ENCODE measurements at places on chromosomes 5 and 9. TPM values are rescaled to one million over a fixed set of nuclear protein-coding genes. Genes with fewer than 3 reads are reported as not detected.

The CCNJL gene
- polyA plus RNA-seq: 6.6 TPM

- DNase-seq: no peak
Observed at GRCh38 chr5:169867347-169867746, 112.9 kb downstream of the INSYN2B start.

- DNase-seq: no peak
Observed at GRCh38 chr5:168274406-168274805, 17.0 kb upstream of the WWC1 start.

The MXD3 gene
- 23.1 TPM for polyA plus RNA-seq

GRCh38 chr5:180492226-180492903, 1.8 kb upstream of the CNOT6 start:
- DNase-seq: no peak

- no peak for DNase-seq
Observed at GRCh38 chr9:133685653-133686609, 49.8 kb downstream of the DBH start.

The SOWAHA gene
- 0.30 TPM for polyA plus RNA-seq

- DNase-seq: no peak
Observed at GRCh38 chr9:36276254-36276653, 18.0 kb upstream of the GNE start.

DNA sequence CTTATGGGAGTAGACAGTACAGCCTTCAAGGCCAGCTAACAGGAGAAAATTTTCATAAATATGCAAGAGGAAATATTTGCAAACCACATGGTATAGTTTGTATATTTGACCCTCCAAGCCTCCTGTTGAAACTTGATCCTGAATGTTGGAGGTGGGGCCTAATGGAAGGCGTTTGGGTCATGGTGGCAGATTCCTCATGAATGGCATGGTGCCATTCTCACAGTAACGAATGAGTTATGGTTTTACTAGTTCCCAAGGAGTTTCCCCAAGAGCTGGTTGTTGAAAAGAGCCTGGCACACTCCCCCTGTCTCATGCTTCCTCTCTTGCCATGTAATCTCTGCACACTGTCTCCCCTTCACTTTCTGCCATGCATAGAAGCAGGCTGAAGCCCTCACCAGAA, 3.3 kb upstream of the PAIP1 start:
- DNase-seq: no peak

The MAML1 gene
- 4.4 TPM for polyA plus RNA-seq

The TCF7 gene
- 2.3 TPM for polyA plus RNA-seq

DNA sequence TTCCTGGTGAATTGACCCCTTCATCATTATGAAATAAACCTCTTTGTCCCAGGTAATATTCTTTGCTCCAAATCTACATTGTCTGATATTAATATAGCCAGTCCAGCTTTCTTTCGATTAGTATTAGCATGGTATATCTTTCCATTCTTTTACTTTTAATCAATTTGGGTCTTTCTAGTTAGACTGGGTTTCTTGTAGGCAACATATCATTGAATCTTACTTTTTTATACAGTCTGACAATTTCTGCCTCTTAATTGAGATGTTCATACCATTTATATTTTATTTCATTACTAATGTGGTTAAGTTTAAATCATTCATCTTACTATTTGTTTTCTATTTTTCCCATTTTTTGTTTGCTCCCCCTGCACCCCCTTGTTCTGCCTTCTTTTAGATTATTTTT, 61.7 kb upstream of the LIFR start:
- DNase-seq: no peak

DNA sequence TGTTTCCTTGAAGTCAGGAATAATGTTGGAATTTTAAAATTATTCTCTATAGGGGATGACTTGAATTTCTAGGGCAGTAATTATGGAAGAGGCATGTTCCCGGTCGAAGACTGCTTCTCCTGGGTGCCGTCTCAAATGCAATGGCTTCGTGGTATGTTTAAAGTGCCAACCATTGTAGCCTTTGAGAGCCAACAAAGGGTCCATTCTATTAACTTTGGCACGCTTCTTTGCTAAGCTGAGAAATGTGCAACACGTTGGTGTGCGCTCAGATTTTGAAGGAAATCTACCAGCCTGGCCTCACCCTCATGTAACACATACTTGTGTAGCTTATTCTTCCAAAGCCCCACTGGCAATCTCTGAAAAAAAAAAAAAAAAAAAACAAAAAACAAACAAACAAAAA, 221.2 kb upstream of the ANKH start:
- no peak for DNase-seq

GRCh38 chr5:150511578-150512367, 3.8 kb downstream of the NDST1 start:
- peak; percentile 70 for DNase-seq

The LVRN gene
- polyA plus RNA-seq: 0.02 TPM

GRCh38 chr5:5203451-5203850, 63.3 kb downstream of the ADAMTS16 start:
- DNase-seq: no peak

DNA sequence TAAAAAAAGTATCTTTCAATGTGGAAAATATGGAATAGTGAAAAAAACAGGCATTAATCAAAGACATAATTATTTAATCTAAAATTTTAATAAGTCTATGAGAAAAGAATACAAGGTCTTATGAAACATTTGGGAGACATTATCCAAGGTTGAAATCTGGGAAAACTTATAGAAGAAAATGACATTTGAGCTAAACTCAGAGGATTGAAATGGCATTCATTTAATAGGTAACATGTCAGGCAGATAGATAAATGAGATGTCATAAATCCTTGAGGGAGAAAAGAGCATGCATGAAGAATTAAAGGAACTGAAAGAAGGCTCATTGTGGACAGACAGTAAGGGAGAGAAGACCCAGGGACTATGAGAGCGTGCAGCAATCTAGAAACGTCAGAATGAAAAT, 284.4 kb downstream of the PRR16 start:
- no peak for DNase-seq

DNA sequence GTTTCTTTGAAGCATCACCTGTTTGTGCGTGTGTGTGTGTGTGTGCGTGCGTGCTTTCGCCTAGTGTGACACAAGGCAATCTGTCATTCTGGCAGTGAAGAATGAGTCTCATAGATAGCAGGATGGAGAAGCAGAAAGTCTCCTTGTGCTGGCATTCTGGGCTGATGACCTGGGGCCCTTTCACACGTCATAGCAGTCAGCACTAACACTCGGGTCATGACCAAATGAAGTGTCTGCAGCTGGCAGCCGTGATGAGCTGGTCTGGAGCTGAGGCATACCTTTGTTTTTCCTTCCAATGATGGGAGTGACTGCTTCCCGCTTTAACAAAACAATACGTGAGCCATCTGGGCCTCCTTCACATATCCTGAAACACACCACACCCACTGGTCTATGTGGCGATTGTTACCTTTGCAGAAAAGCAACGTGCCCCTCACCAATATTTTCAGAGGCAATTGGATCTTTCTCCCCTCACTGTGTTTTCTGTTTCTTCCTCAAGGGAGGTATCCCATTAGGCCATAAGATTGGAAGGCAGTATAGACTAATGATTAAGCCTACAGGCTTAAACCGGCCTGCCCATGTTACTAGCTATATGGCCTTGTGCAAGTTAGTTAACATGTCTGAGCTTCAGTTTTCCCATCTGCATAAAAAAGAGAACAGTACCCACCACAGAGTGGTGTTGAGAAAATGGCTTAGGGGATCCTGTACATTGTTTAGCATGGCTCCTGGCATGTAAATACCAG, 88.8 kb downstream of the SREK1 start:
- no peak for DNase-seq

- DNase-seq: no peak
Observed at GRCh38 chr9:136975644-136976043, 1.7 kb upstream of the PTGDS start.

The TNFSF8 gene
- not detected for polyA plus RNA-seq

GRCh38 chr9:81372628-81373191, 316.6 kb downstream of the TLE1 start:
- no peak for DNase-seq

The LHX3 gene
- polyA plus RNA-seq: not detected

DNA sequence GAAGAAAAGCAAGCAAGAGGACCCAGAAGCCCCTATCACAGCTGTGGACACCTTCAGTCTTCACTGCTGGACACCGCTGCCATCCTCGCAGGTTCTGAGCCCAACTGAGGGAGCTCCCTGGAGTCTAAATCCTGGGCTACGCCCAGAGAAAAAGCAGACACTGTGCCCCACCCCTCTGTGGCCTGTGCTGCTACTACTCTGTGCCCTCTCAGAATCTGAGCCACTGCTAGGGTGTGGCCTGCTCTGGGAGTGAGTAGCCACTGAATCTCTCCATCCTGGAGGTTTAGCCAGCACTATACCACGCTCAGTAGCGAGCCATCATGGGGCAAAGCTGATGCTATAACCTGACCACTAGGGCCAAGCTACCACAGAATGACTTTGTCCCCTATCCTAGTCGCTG, 338.2 kb downstream of the NPR3 start:
- no peak for DNase-seq

The PDLIM4 gene
- 57.1 TPM for polyA plus RNA-seq

DNA sequence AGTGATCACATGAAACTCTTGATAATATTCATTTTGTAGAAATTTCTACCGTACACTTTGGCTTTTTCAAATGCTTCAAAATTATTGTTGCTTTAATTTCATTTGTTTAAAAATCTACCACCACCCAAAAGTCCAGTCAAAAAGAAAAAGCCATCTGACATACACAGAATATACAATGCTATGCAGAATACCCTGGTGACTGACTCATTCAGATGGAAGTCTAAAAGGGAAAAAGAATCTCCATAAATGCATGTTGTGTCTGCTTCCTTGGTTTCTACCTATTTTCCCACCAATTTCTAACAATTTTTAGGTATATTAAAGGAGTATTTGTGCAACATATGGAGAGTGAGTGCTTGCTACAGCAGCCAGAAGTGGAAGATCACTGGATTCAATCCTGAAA, 9.3 kb upstream of the RAPGEF6 start:
- no peak for DNase-seq

DNA sequence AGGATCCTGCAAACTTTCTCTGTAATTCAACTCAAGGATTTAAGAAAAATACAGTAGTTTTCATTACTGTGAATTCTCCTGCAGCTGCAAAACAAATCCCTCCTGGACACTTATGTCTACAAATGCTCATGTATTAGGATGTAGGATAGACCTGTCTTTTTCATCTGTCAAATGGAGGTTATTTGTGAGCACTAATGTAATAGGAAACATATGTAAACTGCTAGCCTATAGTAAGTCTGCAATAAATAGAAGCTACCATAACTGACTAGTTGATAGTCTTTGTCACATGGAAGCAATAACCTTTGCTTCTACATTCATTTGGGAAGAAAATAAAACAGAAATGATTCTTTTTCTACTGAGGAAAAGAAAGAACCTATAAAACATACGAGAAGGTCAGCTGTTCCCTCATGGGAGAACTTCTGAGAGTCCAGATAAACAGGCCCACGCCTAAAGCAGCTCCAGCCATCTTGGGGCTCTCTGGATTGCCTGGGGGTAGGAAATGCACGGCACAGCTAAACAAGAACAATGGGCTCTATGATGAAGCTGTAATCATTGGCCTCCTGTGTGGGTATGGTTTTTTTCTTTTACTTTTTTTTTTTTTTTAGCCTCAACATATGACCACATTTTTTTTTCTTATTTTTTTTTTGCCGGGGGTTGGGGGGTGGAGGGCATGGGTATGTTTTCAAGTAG, 6.2 kb downstream of the KCNV2 start:
- DNase-seq: peak; percentile 46

DNA sequence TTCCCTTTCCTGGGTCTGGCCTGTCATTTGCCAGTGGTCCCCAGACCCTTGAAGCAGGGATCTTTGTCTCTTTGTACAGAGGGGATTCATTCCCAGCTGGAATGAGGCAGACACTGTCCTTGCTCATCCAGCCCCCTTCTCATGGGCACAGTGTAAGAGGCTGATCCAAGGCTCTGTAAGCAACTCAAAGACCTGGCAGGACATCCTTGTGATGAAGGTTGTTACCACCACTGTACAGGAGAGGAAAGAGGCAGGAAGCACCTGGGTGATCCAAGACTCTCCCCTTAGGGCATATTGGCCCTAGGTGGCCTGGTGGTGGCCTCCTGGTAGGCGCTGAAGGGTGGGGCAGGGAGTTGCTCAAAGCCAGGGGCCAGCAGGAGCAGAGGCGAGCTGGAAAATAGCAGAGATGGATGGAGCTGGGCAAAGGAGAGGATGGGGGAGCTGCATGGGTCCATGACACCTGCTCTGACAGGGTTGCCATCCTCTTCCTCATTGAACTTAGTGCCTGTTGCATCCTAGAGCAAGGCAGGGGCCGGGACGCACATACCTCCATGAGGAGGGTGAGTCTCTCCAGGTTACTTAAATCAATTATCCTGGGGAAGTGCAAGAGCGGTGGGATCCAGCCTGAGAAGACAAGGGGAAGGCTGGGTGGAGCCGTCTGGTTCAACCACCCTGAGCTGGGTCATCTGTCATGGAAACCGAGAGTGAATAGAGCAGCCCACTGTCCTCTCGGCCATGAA, 9.8 kb upstream of the GADD45G start:
- DNase-seq: no peak

GRCh38 chr5:169178274-169178673, 122.7 kb downstream of the SLIT3 start:
- DNase-seq: no peak

The FOXD4L5 gene
- 0.05 TPM for polyA plus RNA-seq

The HEMGN gene
- polyA plus RNA-seq: not detected

DNA sequence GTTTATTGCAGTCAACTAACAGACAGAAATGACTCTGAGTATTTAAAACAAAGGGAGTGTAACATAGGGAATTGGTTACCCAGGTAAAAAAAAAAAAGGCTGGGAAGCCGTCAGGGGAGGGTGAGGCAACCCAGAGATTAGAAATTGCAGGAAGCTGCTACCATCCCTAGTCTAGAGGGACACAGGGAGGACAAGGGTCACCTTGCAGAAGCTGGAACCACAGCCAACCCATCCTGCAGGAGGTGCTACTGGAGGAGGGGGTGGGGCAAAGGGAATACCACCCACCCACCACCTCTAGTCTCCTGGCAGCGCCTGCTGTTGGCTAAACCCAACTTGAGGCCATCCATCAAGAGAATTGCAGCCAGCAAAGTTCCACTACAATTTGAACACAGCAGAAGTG, 6.5 kb downstream of the CAST start:
- no peak for DNase-seq

The FOXI1 gene
- not detected for polyA plus RNA-seq

GRCh38 chr9:122251351-122251750, 13.3 kb downstream of the RBM18 start:
- DNase-seq: no peak

- DNase-seq: no peak
Observed at GRCh38 chr9:134728021-134728795, 86.6 kb downstream of the COL5A1 start.

GRCh38 chr5:147098233-147098790, 136.5 kb upstream of the STK32A start:
- peak; percentile 53 for DNase-seq

- no peak for DNase-seq
Observed at GRCh38 chr9:115204904-115205453, 87.0 kb upstream of the TNC start.

The HMCN2 gene
- 0.15 TPM for polyA plus RNA-seq

- DNase-seq: no peak
Observed at GRCh38 chr9:92592946-92593861, 57.4 kb upstream of the ECM2 start.

- no peak for DNase-seq
Observed at GRCh38 chr9:72991772-72992171, 38.9 kb upstream of the ALDH1A1 start.

GRCh38 chr5:175642998-175643397, 14.9 kb upstream of the HRH2 start:
- no peak for DNase-seq

The RALGDS gene
- 64.1 TPM for polyA plus RNA-seq

- peak; percentile 41 for DNase-seq
Observed at GRCh38 chr9:126696401-126697145, 82.8 kb downstream of the LMX1B start.

GRCh38 chr9:98657897-98658296, 50.8 kb downstream of the GABBR2 start:
- DNase-seq: no peak
